NB4 (cell line): ENCODE measurements at places on chromosomes 5 and 9.

- DNase-seq, result no peak
Observed at GRCh38 chr5:68154119-68154857, 61.3 kb upstream of the PIK3R1 start.

GRCh38 chr9:134396258-134396742, 70.0 kb downstream of the RXRA start:
- peak; percentile 93 for DNase-seq

DNA sequence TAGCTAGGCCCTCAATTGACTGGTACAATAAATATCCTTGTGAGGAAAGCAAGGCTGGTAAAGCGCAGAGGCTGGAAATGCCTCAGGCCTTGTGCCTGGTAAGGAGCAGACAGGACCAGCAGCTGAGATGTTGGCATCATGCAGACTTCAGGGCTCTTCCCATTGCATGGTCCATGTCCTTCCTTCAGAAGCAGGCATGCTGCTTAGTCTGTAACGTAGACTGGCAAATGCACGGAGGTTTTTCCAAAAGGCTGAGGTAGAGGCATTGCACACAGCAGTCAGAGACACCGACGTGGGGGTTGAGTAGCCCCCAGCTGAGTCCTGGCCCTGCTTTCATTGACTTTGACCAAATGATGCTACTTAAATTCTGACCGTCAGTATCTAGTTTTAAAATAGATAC, 87.1 kb downstream of the ADRB2 start:
- no peak for DNase-seq

- peak; percentile 95 for DNase-seq
Observed at GRCh38 chr5:72451741-72452505, 55.3 kb downstream of the ZNF366 start.

GRCh38 chr5:109714592-109714991, 24.9 kb downstream of the MAN2A1 start:
- DNase-seq, result no peak

DNA sequence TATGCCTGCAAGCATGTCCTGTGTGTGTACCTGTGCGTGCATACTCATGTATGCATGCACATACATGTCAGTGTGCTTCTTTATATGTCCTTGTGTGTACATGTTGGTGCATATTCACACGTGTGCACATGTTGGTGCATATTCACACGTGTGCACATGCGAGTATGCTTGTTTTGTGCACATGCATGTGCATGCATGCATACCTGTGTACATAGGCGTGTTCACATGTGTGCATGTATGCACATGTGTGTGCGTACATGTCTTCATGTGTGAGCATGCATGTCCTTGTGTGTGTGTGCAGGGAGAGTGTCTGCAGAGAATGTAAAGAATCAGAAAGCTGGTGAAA, 72.2 kb upstream of the FCN2 start:
- no peak for DNase-seq

- DNase-seq, result peak; percentile 53
Observed at GRCh38 chr5:169876386-169876785, 103.9 kb downstream of the INSYN2B start.

GRCh38 chr9:124259158-124259808, 1.5 kb downstream of the NEK6 start:
- DNase-seq, result peak; percentile 59

GRCh38 chr5:139435676-139436075, 3.6 kb downstream of the DNAJC18 start:
- no peak for DNase-seq

DNA sequence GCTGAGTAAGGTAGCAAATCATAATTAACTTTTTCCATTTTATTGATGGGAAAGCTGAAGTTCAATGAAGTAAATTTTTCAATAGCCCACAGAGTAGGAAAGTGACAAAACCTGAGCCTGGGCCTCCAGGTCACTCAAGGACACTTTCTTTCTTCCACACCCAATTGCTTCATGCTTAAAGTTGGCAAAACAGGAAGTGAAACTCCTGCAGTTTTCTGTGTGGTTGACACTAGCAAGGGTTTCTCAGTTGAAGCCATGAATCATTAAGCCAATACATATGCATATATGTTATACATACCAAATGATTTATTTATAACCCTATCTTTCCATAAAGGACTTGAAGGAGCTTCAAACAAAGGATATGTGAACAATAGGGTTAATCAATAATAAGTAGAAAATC, 13.9 kb downstream of the TLR4 start:
- peak; percentile 94 for DNase-seq
